ENCODE measurements at places on chromosomes 11 and 22.
A peak's percentile ranks its signal among the peaks of the same experiment; 100 is the strongest.

DNA sequence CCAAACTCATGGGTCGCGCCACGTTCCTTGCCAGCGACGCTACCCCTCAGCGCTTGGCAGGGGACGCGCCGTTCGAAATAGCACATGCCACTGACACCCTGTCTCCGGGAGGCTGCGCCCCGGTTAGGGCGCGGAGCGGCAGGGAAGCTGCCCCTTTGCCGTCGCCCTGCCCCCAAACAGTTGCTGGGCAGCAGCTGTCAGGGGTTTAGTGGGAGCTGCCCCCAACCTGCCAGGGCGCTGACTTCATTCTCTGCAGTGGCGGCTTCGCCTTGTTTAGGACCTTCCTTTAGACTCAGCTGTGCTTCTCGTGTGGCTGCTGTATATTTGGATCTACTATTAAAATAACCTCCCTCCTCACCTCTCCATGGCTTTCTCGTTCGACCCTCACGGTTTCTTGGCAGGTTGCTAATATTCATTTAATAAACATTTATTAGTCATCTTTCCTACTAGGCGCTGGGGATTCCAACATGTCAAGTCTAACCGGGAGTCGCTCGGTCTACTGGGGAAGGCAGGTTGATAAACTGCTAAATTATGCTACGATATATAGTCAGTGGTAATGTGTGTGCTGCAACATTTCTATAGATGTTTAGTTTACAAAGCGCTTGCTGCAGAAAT is 782 bp downstream of the TMEM109 start:
- peak; percentile 23 for DNase-seq

GRCh38 chr11:70483077-70483861 is 84.9 kb downstream of the CTTN start:
- no peak for DNase-seq

GRCh38 chr11:35151683-35152280 is 12.8 kb downstream of the CD44 start:
- no peak for DNase-seq

DNA sequence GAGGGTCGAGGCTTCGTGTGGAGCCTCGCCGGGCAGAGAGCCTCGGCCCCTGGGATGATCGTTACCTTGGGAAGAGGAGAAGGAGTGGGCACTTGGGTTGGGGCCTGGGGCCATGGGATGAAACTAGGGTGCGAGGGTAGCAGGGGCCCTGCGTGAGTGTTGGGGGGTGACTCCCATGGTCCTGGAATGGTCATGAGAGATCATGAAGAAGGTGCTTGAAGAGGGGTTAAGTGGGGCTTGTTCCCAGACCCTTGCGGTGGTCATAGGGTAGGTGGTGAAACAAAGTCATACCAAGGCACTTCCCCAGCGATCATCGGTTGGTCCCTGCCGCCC is 284 bp downstream of the CCS start:
- DNase-seq: no peak

DNA sequence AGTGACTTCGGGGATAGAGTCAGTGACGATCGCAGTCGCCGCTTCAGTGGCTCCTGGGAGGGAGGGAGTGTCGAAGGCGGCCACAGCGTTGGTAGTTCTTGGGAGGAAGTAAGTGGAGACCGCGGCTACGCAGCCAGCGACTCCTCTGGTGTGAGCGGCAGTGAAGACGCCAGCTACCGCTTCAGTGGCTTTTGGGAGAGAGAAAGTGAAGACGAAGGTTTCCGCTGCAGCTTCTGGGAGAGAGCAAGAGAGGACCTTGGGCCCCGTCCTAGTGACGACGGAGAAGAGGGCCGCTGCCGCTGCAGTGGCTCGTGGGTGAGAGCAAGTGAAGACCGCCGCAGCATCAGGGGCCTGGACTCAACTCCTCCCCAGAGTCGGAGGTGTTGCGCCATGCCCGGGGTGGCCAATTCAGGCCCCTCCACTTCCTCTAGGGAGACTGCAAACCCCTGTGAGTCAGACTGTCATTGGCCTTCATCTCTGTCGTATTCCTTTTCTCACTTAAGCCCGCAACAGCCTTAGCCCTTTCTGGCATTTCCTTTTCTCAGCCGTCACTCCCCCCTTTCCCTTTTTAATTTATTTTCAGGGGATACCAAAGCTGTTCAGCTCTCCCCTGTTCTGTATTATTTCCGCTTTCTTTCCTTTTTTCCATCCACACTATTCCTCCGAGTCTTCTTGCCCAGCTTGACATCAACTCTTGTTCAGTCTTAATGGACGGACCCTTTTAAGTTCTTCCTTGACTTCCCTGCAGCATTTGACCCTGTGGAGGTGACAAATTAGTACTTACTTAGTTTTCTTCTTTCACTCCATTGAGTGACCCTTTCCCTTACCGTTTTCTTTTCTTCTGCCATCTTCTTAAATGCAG is 1.0 kb downstream of the ANKRD42 start:
- peak; percentile 30 for DNase-seq

DNA sequence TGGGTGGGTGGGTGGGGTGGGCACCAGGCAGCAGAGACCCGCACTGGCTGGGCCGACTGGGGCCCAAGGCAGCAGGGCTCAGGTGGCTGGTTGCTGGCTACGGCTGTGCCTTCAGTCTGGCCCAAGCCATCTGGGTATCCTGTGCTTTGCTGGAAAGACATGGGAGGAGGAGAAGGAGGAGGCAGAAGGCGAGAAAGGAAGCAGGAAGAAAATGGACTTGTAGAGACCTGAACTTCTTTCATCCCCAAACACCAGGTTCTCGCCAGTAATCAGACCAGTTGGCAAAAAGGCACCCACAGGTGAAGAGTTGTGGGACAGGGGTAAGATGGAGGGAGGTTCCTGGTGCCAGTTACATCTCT is 78.8 kb downstream of the IGLL1 start:
- DNase-seq: no peak

- no peak for DNase-seq
These were observed 1.9 kb upstream of the SSTR3 start for GRCh38 chr22:37213941-37214730.

DNA sequence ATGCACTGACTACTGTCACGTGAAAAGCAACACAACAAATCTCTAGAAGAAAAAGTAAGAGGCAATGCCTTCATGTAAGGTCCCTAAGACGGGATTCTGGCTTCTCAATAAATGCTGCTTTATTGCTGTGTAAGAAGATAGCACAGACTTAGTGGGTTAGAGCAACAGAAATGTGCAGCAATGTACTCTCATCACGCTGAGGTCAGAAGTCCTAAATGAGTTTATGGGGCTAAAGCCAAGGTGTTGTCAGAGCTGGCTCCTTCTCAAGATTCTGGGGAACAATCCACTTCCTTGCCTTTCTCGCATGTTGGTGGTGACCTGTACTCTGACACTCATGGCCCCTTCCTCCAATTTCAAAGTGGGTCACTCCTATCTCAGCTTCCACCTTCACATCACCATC is 93.4 kb downstream of the SHANK2 start:
- DNase-seq: no peak

DNA sequence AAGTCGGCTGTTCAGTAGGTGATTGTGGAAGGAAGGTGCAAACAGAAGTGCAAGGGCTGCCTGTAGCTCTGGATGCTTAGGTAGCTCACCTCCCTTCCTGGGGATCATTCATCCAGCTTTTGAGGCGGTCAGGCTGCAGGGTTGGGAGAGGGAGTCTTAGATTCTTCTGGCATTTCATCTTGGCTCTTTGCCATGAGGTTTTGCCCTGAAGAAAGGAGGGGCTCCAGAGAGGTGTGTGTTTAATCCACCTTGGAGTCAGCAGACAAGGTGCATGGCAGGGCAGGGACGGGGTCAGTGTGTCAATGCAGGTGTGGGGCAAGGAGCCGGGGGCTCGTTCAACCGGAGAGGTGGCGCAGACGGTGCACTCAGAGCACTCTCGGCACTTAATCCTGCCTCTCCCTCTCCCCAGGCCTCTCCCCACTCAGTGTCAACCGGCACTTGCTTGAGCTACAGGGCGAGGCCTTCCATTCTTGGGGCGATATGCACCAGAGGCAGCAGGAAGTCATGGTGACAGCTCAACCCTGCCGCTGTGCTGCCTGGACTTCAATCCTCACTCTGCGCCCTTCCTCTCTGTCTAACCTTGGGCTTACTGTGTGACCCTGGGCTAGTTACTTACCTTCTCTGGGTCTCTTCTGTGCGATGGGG is 7.2 kb downstream of the ADAMTS15 start:
- DNase-seq: no peak

GRCh38 chr11:13143486-13144297 is 133.9 kb upstream of the BMAL1 start:
- no peak for DNase-seq

DNA sequence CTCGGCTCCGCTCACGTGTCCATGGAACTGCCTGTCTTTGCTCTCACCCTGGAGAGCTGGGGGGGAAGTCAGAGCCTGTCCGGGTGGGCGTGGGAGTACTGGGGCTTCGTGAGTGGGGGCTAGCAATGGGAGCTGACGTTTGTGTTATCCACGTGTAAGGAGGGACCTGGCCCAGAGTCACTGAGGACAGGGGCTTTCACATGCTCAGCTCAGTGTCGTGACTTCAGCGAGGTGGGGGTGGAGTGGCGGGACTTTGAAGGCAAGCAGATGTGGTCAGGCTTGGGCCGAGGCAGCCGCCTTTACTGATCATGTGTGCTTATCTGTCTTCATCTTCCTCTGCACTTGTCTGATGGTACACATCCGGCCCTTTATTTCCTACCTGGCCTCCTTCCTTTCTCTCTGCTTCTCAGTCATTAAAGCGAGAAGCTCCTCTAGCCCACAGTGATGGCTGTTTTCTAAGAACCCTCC is 113.1 kb upstream of the NNMT start:
- DNase-seq: peak; percentile 29

DNA sequence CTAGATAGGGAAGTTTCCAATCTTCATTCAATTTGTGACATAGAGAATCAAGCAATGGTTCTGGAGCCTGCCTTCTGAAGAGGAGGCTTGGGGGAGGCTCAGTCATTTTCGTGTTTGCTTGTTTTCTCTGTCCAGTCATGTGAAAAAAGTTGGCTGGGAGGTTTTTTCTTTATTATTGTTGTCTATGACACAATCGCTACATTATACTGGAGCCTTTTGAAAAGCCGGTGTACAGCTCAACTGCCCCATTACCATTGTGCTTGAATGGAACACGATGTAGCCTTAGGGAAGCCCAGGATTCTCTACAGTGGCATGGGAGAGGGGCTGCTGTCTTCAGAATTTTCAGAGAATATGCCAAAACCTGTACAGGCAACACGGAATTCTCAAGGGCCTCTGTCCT is 57.9 kb upstream of the NCAM1 start:
- no peak for DNase-seq

GRCh38 chr11:128039140-128040021 is 548.0 kb downstream of the ETS1 start:
- peak; percentile 68 for DNase-seq

DNA sequence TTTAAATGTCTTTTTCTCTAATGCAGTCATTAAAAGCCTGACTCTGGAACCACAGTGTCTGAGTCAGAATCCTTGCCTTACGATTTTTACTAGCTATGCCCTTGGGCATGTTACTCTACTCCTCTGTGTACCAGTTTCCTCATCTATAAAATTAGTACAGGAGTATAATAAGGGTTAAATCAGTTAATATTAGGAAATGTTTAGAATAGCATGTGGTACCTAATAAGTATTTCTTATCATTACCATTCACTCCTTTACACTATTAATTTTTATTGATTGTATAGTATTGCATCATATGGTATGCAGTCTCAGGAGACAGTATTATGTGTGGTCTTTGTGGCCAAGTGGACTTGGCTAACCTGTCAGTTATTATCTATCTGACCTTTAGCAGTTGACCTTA is 68.2 kb downstream of the METTL15 start:
- no peak for DNase-seq

DNA sequence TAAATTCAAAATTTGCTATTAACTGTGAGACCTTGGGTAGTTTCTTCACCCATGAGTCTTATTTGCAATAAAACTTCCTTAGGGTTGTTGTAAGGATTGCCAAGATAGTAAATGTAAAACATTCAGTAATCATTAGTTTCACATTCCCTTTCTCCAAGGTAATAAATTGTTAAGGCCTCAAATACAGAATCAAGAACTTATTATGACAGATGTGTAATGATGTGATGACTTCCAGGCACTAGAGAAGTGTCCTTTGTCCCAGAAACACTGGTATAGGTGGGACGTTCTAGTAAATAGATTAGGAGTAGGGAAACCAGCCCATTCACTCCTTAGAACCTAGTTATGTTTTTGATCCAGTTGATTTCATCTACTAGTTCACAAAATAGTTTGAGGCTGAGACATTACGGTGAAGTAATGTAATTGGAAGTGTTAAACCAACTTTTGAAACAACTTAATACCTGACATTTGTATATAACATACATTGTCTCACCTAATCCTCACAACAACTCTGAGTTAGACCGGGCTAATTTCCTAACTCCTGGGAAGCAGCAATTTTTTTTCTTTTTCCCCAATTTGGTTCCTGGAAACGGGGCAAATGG is 25.5 kb downstream of the CTNND1 start:
- DNase-seq: no peak

DNA sequence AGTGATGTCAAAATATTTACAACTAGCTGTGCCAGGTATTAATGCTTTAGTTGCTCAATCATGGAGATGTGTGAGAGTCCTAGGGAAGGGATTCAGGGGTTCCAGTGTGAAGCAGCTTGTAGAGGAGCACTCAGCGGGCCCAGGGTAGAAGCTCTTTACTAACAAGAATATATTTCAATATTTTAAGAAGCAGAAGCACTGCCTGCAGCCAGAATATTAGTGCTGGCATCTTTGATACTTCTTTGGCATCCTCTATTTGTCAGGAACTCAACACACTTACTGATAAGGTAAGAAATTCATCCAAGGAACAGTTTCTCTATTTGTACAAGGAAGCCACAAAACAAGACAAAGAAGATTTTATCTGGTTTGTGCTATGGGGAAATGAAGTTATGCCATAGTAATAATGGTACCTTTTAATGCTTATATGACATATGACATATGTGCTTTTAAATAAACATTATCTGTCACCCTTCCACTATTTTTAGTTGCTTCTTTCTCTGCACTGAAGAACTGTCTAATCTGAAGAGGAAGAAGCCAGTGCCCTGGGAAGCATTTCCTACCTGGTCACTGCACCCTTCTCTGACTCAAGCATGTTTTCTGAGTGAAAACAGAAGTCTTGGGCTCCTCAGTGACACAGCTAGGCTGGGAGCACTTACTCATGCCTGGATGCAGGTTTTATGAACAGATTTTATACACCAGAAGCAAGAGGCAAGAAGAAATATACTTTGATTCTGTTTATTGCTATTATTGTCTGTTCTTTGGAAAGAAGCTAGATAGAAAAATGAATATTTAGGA is 388.1 kb upstream of the CCDC90B start:
- no peak for DNase-seq

- DNase-seq: no peak
These were observed 42.2 kb downstream of the RPUSD4 start for GRCh38 chr11:126169291-126169690.

DNA sequence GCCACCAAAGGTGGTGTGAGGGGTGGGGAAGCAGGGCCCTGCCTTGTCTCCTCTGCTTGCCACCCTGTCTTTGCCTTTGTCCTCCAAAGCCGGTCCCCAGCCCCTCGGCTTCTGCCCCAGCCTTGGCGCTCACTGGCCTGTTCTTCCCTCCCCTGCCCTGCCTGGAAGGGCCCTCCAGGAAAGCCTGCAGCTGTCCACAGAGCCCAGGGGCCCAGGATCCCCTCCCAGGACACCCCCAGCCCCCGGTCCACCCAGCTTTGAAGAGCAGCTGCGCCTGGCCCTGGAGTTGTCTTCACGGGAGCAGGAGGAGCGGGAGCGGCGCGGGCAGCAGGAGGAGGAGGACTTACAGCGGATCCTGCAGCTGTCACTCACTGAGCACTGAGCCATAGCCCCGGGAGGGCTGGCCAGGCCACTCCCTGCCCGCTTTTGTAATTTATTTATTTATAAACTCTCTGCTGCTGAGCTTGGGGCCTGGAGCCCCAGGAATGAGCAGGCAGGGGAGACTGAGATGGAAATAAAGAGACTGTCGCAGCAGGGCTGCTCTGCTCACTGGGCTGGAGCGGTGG is 1.3 kb upstream of the SSH3 start:
- DNase-seq: no peak

All from activated T-cell treated with anti-CD3 and anti-CD28 coated beads for 24 hours (primary cell).